ENCODE measurements at places on chromosomes 3 and 15. TPM values are rescaled to one million over a fixed set of nuclear protein-coding genes. Genes with fewer than 3 reads are reported as not detected.

Gene THUMPD3
- total RNA-seq, result 75.8 TPM

Gene CP
- total RNA-seq, result 47.8 TPM

Gene TICRR
- 2.4 TPM for total RNA-seq

Gene MFAP1
- total RNA-seq, result 37.1 TPM

Gene KCNMB2
- total RNA-seq, result 7.8 TPM

Gene CLSTN2
- 26.9 TPM for total RNA-seq

Gene PRSS50
- 1.2 TPM for total RNA-seq

Gene ACTRT3
- total RNA-seq, result 2.6 TPM

Gene XIRP1
- total RNA-seq, result 4.5 TPM

Gene TNNC1
- 105 TPM for total RNA-seq

Gene COL6A5
- 0.16 TPM for total RNA-seq

Gene CCDC80
- 43.5 TPM for total RNA-seq

Gene SIDT1
- 4.8 TPM for total RNA-seq

Gene SPESP1
- total RNA-seq, result 0.93 TPM

Gene NAALADL2
- 43.9 TPM for total RNA-seq

Gene STRIT1
- total RNA-seq, result not detected

Gene TNFAIP8L3
- total RNA-seq, result 1.4 TPM

Gene TOPBP1
- 51.4 TPM for total RNA-seq

Gene CPLX3
- 42.8 TPM for total RNA-seq

Gene CYP19A1
- 0.33 TPM for total RNA-seq

Gene RBPMS2
- 0.93 TPM for total RNA-seq

Gene TMEM42
- total RNA-seq, result 12.8 TPM

Gene TUBGCP5
- total RNA-seq, result 42.2 TPM

Gene KNL1
- total RNA-seq, result 14.2 TPM

Gene PAQR5
- total RNA-seq, result 3.1 TPM

Gene SEMA6D
- 69.2 TPM for total RNA-seq

Gene LYZL4
- not detected for total RNA-seq

Gene CHRM5
- 6.8 TPM for total RNA-seq

Gene INSYN1
- 19.9 TPM for total RNA-seq

Gene CACNA2D3
- total RNA-seq, result 4.9 TPM

Gene ZNF620
- 15.3 TPM for total RNA-seq

Gene TF
- 1,294 TPM for total RNA-seq
